ENCODE measurements at places on chromosomes 7 and 10.

DNA sequence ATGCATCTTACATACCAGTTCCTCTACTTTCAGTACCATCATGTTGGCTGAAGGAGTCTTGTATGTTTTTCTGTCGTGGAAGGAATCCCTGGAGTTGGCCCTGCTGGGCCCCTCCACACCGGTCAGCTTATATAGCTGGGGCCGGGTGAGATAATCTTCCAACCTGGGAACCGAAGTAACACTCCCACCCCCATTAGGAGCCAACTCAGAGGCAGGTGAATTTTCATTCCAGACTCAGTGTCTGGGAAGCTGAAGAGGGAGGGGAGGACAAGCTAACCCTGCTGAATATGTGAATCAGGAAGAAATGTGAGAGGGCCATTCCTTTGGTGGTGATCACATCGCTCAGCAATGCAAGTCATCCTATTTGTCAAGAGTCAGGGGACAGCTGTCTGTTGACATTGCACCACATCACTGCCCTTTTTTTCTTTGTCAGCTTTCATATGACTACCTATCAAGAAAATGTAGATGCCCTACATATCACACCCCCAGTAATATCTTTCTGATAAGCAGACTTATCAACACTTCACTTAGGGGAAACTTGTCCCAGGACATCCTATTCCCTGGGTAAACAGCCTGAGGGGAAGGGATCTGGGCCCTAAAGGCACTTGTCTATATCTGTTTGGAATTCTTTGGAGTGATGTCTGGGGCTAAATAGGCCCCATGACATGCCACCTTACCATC lies at the start of gene ANKRD1:
TSS of gene ANKRD1 (minus strand) at position 102 of the 681 bp plus-strand sequence. CDS start at position 42, 60 bp downstream.
- no peak for DNase-seq

DNA sequence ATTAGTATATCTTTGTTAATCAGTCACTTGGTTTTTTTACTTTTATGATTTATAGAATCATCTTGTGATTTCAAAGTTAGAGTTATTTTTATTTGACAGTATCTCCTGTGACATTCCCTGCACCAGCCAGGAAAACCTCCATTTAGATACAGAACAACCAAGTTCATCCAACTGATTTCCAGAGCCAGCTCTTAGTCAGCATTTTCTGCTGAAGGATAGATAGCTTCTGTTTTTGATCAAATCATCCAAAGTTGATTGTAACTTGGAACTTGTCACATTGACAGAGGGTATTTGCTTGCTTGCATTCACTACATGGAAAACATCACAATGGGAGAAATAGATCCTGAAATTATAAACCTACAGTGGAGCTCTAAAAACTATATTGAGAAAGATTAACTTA lies 122.6 kb downstream of the PON1 start:
- DNase-seq, result no peak

DNA sequence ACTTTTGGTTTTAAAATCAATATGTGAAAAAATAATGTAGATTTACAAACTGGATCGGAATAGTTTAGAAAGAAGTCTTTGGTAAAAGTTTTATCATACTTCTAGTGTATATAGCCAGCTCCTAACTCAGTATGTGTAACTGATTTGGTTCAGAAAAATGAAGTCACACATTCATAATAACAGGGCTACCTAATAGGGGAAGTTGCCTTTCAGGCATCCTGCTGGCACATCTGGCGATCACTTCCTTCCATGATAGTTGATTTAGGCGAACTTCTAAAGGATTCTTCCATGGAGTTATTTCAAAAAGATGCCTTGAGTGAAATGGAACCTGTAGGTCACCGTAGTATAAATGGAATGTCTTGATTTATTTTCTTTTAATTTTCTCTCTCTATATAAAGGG lies 69.1 kb downstream of the SHH start:
- no peak for DNase-seq

GRCh38 chr10:46293832-46294640 lies 7.2 kb downstream of the ANTXRL start:
- DNase-seq, result no peak

DNA sequence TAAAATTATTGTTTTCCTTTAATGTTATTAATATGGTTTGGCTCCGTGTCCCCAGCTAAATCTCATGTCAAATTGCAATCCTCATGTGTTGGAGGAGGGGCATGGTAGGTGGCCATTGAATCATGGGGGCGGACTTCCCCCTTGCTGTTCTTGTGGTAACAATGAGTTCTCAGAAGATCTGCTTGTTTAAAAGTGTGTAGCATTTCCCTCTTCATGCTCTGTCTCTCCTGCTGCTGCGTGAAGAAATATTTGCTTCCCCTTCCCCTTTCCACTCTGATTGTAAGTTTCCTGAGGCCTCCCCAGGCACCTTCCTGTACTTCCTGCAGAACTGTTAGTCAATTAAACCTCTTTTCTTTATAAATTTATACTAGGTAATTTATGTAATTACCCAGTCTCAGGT lies 27.5 kb downstream of the VIM start:
- no peak for DNase-seq

GRCh38 chr10:17181110-17181509 lies 20.4 kb downstream of the TRDMT1 start:
- DNase-seq, result no peak
